Astrocyte (in vitro differentiated cells and primary cell): ENCODE measurements at places on chromosomes 5 and 9. TPM values are rescaled to one million over a fixed set of nuclear protein-coding genes. Genes with fewer than 3 reads are reported as not detected.

DNA sequence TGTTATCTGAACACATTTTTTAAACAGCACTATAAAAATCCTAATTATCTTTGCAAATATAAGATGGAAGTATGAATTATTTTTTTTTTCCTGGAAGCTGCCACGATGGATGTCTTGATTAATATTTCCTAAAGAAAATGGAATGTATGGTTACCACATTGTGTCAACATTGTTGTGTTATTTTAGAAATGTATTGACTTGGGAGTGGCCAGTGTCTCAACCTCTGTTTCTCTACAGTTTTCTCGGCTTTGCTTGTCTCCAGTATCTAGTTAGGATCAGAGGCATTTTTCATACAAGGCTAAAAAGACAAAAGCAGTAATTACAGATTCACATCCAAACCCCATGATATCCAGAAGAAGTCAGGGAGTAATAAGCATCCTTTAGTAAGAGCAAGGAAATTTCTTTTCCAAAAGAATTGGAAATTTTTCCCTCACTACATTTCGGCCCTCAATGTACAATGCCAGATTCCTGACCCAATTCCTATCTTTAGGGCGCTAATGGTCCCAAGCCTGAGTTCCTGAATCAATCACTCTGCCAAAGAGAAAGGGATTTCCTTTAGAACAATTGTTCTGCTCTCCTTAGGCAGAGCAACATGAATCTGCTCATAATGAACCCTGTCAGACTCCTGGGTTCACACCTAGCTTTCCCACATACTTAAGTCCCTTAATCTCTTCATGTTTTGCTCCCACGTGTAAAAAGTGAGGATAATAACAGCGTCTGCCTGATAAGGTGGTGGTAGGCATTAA lies 111.7 kb downstream of the EDIL3 start:
- no peak for DNase-seq

Gene SNCAIP
- 0.84 and 1.7 TPM in 2 replicates for total RNA-seq

Gene ADAM19
- total RNA-seq: 316 and 332 TPM in 2 replicates

- peak; percentile 27 for DNase-seq
Measured at GRCh38 chr5:108257996-108258395, 123.9 kb downstream of the FBXL17 start.

Gene TMEM171
- total RNA-seq: 0.38 and 0.45 TPM in 2 replicates

GRCh38 chr9:97470076-97470475 lies 31.4 kb upstream of the TMOD1 start:
- DNase-seq: no peak
